ENCODE measurements at places on chromosomes 16 and 17. TPM values are rescaled to one million over a fixed set of nuclear protein-coding genes. Genes with fewer than 3 reads are reported as not detected.

GRCh38 chr17:77770331-77771105, 188.0 kb upstream of the TNRC6C start:
- no peak overlapping the region for H3K4me3 ChIP-seq
- no peak overlapping the region for H3K27ac ChIP-seq
- DNase-seq, result peak; percentile 92

GRCh38 chr16:73106329-73107034, 58.6 kb upstream of the ZFHX3 start:
- H3K4me1 ChIP-seq, result no peaks in the 10 kb centered on the region
- H3K27ac ChIP-seq, result no peak overlapping the region
- no peak for DNase-seq
- H3K27me3 ChIP-seq, result no peaks in the 10 kb centered on the region

The P4HB gene
- total RNA-seq, result 633 TPM

DNA sequence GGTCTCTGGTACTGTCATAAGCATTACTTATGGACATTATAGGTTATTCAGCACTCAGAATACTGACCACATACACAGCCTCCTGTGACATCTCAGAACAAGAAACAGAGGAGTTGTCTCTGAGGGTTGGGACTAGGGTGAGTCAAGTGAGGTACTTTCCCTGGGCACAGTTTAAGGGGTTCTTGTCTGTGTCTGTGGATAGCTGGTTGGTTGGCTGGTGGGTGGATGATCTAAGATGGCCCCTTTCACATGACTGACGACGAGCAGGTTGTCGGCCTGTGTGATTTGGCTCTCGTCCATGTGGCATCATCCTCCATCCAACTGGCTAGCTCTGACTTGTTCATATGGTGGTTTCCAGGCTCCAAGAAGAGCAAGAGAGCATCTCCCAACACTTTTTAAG, 163.9 kb downstream of the PRKCB start:
- H3K27me3 ChIP-seq, result no peaks in the 10 kb centered on the region
- no peak overlapping the region for H3K27ac ChIP-seq
- no peaks in the 10 kb centered on the region for H3K36me3 ChIP-seq
- H3K4me1 ChIP-seq, result no peaks in the 10 kb centered on the region

DNA sequence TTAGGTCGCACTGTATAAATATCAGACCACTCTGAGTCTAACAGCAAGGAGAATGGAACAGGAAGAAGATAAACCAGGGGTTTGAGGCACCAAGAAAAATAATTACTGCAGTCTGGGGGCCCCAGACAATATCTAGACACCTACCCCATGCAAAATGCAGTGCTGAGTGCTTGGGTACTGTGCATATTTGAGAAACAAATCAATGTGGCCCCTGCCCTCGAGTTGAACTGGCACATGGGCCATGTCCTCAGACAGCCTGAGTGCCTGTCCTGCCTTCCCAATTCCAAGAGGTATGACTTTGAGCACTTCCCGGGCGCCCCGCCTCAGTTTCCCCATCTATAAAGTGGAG, 6.2 kb upstream of the CIITA start:
- H3K27me3 ChIP-seq, result no peaks in the 10 kb centered on the region
- peak overlapping the region; percentile 66 for H3K27ac ChIP-seq
- DNase-seq, result no peak
- H3K4me3 ChIP-seq, result no peak overlapping the region

- no peaks in the 10 kb centered on the region for H3K27me3 ChIP-seq
- H3K4me1 ChIP-seq, result peaks cover 11% of the 10 kb centered on the region
- peak; percentile 86 for DNase-seq
- no peaks in the 10 kb centered on the region for H3K36me3 ChIP-seq
- H3K4me3 ChIP-seq, result no peak overlapping the region
Observed at GRCh38 chr17:59357929-59358328, 26.5 kb downstream of the YPEL2 start.

The SRCIN1 gene
- not detected for total RNA-seq

DNA sequence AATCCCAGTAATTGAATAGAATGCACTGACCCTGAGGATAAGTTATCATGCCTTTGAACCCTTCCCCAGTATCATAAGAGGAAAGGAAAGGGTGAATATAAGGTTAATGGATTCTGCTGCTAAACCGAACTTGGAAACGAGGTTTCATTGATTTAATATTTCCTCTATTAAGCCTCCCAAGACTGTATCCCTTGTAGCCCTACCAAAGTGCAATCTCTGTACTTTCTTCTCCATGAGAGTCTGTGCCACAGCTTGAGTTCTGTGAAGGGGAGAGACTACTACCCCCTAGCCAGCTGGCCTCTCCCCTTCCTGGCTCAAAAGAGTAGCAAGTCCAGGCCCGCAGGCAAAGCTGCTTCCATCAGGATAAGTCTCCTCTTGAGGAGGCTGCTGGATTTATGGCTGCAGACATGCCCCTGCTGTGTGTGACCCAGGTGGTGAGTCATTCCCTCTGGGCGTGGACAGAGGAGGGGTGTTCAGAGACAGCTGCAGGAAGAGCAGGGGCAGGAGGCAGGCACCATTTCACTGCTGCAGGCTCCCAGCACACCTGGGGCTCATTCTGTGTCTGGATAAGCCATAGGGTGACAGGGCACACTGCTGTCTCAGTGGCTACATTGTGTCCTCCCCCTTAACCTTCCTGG, 58.4 kb downstream of the TOM1L2 start:
- H3K27me3 ChIP-seq, result no peaks in the 10 kb centered on the region
- peak; percentile 90 for DNase-seq
- H3K27ac ChIP-seq, result peak overlapping the region; percentile 21
- H3K4me1 ChIP-seq, result peaks cover 12% of the 10 kb centered on the region

GRCh38 chr17:2170023-2170422, 115.1 kb downstream of the HIC1 start:
- H3K27me3 ChIP-seq, result no peaks in the 10 kb centered on the region
- no peak overlapping the region for H3K27ac ChIP-seq
- no peak overlapping the region for H3K4me3 ChIP-seq
- no peak for DNase-seq
- H3K4me1 ChIP-seq, result peaks cover 25% of the 10 kb centered on the region
- peaks cover 3% of the 10 kb centered on the region for H3K36me3 ChIP-seq

DNA sequence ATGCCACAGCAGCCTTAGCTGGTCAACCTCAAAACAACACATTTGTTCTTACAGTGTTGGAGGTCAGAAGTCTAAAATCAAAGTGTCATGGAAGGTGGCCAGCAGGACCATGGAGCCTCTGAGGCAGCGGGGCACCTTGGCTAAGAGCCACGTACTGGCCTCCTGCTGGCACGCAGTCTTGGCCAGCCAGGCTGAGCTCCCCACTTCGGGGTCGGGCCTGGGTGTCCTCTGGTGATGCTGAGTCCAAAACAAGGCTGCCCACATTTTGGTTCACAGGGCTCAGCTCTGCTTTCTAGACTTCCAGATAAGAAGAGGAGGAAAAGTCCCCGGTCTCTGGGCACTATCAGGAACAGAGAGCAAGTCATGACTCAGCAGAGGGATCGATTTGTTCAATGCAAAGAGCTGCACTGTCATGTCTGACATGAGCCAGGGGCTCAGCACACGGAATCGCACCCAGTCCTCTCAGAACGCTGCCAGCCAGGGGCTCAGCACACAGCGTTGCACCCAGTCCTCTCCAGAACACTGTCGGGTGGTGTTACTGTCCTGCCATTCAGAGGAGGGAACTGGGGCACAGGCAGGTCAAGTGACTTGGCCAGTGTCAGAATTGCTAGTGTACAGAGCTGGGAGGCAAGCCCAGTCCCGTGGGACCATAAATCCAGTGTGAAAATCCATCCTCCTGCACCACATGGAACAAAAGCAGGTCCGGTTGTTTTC, 2.5 kb downstream of the LGALS9 start:
- no peaks in the 10 kb centered on the region for H3K36me3 ChIP-seq
- peaks cover 7% of the 10 kb centered on the region for H3K4me1 ChIP-seq
- no peak overlapping the region for H3K27ac ChIP-seq
- DNase-seq, result no peak

DNA sequence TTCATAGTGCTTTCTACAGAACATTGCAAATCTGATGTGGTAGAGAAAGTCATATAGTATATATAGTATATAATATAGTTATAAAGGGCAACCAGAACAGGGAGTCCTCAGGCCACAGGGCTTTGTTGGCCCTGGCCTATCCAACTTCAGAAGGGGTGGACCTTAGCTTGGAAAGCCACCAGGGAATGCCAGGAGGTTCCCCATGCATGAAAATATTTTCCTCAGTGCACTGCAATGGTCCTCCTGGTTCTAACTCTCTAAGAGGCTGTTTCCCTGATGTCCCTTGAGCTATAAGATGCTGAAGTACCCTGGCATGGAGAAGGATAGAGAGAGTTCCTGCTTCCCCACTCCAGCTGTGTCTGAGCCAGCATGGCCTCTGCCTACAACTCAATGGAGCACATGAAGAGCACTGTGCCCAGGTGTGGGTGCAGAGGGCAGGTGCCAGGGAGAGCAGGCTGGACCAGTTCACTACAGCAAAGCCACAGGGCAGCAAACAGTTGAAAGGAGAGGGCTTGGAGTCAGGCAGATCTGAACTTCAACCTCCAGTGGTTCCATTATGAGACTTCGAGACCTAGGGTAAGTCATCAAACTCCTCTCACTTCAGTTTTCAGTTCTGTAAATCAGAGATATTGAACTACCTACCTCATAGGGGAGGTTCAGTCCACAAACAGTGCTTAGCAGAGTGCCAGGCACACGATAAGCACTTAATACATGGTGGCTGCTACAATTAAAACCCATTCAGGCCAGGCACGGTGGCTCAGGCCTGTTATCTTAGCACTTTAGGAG, 183.1 kb downstream of the SALL1 start:
- H3K27ac ChIP-seq, result no peak overlapping the region
- DNase-seq, result no peak
- no peaks in the 10 kb centered on the region for H3K27me3 ChIP-seq
- no peaks in the 10 kb centered on the region for H3K36me3 ChIP-seq

- no peaks in the 10 kb centered on the region for H3K4me1 ChIP-seq
- H3K27me3 ChIP-seq, result no peaks in the 10 kb centered on the region
- no peak overlapping the region for H3K4me3 ChIP-seq
Observed at GRCh38 chr16:78513838-78514237, 414.4 kb downstream of the WWOX start.

The PABPN1L gene
- total RNA-seq, result not detected

The SEPTIN1 gene
- total RNA-seq, result 0.26 TPM

GRCh38 chr17:17032131-17032692, 10.0 kb upstream of the MPRIP start:
- DNase-seq, result peak; percentile 97
- peak overlapping the region; percentile 54 for H3K27ac ChIP-seq
- H3K27me3 ChIP-seq, result no peaks in the 10 kb centered on the region
- no peaks in the 10 kb centered on the region for H3K36me3 ChIP-seq
- H3K4me3 ChIP-seq, result no peak overlapping the region

The FOXC2 gene
- total RNA-seq, result 0.26 TPM

DNA sequence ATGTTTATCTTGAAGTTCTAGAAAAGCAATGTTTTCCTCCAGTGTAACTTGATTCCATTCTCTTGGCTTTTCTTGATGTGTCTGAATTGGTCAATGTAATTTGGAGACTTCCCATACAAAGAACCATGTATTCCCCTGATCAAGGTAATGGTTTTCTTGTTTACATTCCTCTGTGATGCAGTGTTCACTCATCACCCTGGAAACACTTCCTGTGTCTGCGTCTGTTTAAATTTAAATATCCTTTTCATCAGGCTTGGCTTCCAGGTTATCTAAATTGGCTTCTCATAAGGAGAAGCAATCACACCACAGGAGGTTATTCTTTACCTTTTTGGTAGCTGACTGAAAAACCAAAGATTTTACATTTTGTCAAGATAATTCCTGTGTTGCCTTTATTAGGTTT, 237.3 kb upstream of the WSCD1 start:
- no peak overlapping the region for H3K27ac ChIP-seq
- DNase-seq, result peak; percentile 14
- H3K27me3 ChIP-seq, result no peaks in the 10 kb centered on the region
- no peaks in the 10 kb centered on the region for H3K4me1 ChIP-seq
- H3K36me3 ChIP-seq, result no peaks in the 10 kb centered on the region

The TAC4 gene
- total RNA-seq, result not detected

Measured in fibroblast of lung (primary cell).